ENCODE measurements at places on chromosomes 16 and 17.
A peak's percentile ranks its signal among the peaks of the same experiment; 100 is the strongest.

- no peak for DNase-seq
These were observed 13.8 kb upstream of the TCF25 start for GRCh38 chr16:89859615-89860007.

- DNase-seq, result no peak
These were observed 56.9 kb downstream of the CYB5D2 start for GRCh38 chr17:4199818-4200402.

DNA sequence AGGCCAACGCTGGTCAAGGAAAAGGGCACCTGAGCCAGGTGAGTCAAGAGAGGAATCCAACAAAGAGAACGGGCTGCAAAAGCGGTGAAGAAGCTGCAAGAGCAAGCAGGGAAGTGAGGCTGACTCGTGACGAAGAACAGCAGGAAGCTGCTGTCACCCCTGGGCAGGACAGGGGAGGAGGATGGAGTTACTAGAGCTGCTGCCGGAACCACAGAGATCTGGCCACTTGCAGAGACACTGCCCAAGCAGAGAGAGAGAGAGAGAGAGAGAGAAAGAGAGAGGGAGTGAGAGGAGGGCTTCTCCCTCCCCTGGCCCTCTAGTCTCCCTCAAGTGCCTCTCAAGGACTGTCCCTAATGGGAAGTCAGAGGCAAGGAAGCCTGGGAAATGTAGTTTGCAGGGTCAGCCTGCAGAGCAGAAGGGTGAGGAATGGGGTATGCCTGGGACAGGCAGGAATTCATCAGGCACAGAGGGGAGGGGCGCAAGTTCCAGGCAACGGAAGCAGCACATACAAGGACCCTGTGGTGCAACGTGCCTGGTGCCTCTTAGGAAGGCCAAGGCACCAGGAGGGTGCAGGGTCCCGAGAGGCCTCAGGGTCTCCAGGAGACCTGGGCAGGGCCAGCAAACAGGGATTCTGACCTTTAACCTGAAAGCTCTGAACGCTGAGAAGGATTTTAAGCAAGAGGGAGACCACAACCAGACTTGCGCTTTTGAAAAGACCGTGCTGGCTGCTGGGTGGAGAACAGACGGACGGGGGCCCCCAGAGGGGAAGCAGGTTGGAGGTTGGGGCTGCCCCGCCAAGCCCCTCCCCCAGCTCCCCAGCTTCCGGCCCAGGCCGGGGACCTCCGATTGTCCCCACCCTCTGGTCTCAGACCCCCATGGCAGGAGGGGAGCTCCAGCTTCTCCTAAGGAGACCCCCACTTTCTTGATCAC, 45.8 kb upstream of the CIBAR2 start:
- DNase-seq, result no peak

GRCh38 chr16:67277999-67278772, 1.1 kb upstream of the PLEKHG4 start:
- no peak for DNase-seq

- DNase-seq, result peak; percentile 32
These were observed 296.2 kb downstream of the SEC14L1 start for GRCh38 chr17:77437017-77437416.

- DNase-seq, result no peak
These were observed 127.0 kb downstream of the ABCC6 start for GRCh38 chr16:16096121-16096857.

DNA sequence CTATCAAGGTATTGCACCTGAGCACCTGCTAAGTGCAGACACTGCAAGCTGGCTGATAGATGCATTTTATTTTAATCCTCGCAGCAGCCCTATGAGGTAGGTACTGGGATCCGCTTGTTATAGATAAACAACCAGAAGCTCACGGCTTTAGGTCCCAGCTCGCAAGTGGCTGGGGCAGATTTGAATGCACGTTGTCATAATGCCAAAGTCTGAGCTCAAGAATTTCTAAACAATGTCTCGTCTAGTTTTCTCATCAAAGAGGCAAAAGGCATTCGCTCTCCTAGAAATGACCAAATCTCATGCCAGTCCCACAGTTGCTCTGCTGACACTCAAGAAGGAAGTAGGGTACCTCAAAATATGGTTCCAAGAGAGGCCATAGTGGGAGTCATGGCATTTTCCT, 20.5 kb downstream of the SOX9 start:
- DNase-seq, result no peak

DNA sequence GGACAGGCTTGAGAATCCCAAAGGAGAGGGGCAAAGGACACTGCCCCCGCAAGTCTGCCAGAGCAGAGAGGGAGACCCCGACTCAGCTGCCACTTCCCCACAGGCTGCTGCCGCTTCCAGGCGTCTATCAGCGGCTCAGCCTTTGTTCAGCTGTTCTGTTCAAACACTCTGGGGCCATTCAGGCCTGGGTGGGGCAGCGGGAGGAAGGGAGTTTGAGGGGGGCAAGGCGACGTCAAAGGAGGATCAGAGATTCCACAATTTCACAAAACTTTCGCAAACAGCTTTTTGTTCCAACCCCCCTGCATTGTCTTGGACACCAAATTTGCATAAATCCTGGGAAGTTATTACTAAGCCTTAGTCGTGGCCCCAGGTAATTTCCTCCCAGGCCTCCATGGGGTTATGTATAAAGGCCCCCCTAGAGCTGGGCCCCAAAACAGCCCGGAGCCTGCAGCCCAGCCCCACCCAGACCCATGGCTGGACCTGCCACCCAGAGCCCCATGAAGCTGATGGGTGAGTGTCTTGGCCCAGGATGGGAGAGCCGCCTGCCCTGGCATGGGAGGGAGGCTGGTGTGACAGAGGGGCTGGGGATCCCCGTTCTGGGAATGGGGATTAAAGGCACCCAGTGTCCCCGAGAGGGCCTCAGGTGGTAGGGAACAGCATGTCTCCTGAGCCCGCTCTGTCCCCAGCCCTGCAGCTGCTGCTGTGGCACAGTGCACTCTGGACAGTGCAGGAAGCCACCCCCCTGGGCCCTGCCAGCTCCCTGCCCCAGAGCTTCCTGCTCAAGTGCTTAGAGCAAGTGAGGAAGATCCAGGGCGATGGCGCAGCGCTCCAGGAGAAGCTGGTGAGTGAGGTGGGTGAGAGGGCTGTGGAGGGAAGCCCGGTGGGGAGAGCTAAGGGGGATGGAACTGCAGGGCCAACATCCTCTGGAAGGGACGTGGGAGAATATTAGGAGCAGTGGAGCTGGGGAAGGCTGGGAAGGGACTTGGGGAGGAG, at the start of gene CSF3:
CSF3 (plus strand) TSS at position 436 of the 993 bp plus-strand sequence; CDS start at position 471, 35 bp downstream.
- DNase-seq, result no peak

DNA sequence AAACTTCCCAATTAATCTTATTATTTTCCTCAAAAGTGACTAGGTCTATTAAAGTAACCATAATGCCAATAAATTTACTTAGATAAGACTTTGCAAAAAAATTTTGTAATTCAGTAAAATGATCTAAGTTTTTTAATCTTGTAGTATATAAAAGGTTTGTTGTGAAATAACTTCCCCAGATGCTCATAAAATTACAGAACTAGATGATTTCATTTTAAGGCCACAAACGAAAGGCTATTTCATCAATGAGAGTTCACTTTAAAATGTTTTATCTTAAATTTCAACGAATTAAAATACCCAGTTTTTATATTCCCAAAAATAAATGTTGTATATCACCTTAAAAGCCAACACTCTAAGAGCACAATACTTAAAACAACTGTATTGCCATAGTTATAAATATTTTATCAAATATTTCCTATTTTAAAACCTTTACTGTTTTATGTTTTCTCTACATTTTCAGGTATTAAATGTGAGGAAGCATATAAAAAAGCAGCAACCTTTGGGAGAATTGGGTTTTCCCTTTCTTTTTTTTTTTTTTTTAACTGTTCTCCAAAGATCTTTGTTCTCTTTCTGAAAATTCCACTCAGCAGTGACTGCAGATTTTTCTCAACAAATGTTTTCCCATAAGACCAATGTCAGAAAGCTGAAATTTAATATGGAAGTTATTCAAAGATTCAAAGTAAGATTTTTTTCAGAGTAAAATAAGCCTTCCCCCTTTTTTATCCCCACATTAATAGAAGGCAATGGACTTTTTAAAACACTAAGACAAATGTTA, 169.9 kb downstream of the CYB561 start:
- DNase-seq, result no peak

DNA sequence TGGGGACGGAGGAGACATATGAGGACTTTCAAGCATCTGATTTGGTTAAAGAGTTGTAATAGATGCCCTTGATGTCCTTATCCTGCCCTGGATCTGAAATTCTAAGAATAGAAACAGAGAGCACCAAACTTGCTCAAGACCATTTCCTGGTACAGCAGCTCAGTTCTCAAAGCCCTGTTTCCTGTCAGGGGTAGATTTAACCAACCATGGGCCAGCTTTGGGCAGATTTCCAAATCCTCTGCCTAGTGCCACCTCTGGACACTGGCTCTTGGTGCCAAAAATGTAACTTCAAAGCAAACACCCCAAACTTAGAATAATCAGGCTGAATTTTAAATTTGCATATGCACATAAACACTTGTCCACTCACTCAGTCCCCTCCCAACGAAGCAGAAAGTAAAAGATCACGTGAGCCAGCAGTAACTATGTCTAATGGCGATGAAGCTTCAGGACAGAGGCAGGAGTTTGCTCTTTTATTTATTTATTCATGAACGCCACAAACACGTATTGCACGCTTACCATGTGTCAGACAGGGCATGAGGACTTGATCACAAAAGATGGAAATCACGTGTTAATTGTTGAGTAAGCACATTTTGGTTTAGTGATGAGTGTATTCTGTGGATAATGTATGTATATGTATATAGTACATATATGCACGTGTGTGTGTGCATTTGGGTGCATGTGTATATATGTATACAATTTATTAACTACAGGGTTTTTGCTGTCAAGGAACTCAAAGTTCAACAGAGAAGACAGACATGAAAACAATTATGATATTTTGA, 23.1 kb upstream of the SDK2 start:
- no peak for DNase-seq

DNA sequence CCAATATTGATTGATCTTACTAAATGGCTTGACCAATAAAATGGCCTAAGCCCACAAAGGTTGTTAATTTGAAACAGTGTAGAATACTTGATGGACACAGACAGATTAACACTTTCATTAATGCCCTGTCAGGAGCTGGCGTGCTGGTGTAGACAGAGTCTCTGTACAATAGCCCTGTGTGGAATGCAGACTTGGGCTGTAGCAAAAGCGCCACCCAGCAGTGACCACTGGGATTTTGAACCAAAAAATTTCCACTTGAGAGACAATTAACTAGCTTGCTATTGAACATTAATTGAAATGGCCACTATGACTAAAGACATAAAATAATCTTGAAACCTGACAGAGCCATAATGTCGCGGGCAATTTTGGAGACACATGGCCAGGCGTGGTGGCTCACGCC, 19.7 kb upstream of the GUCY2D start:
- no peak for DNase-seq

- no peak for DNase-seq
These were observed 5.6 kb upstream of the TMEM88 start for GRCh38 chr17:7849130-7849750.

DNA sequence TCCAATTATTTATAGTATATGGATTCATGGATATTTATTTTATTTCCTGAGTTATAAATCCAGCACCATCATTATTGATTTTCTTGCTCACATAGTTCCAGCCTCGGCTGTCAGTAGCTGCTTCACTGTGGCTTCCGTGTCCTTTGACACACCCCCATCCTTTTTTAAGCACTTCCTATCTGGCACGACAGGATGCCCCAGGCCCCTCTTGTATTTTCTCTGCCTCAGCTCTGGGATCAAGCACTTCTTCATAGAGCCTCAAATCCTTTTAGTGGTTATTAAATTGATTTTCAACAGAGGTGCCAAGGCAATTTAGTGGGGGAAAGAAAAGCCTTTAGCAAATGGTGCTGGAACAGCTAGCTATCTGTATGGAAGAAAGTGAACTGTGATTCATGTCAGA, 59.8 kb downstream of the GAN start:
- DNase-seq, result no peak

GRCh38 chr17:50181144-50181543, 15.3 kb downstream of the SGCA start:
- DNase-seq, result peak; percentile 30

GRCh38 chr17:18246109-18246725, 12.3 kb downstream of the FLII start:
- no peak for DNase-seq

GRCh38 chr16:56193951-56194726, 2.9 kb downstream of the GNAO1 start:
- peak; percentile 87 for DNase-seq

- DNase-seq, result no peak
These were observed 17.9 kb upstream of the GPT2 start for GRCh38 chr16:46866286-46866685.

GRCh38 chr16:86566601-86566965, at the start of gene FOXC2:
TSS of gene FOXC2 (plus strand) at chr16:86566829. CDS start at chr16:86567336, 507 bp downstream.
- no peak for DNase-seq

DNA sequence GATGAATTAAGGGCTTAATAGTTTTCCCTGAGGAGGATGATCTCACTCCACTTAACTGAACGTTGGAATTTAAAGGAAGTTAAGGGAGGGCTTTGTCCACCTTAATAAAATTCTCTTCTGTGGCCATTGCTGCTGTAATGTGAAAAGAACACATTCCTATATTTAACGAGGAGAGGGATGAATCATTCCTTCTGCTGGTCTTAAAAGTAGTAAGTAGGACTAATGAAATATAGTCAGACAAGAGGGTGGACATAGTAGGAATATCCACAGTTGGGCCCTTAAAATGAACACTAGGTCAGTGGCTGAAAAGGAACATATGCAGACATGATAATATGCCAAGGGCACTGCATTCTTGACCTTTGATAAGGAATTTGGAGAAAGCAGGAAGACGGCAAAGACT, 405.6 kb downstream of the PMP22 start:
- no peak for DNase-seq

GRCh38 chr16:86984991-86985647, 332.1 kb downstream of the C16orf95 start:
- DNase-seq, result no peak

DNA sequence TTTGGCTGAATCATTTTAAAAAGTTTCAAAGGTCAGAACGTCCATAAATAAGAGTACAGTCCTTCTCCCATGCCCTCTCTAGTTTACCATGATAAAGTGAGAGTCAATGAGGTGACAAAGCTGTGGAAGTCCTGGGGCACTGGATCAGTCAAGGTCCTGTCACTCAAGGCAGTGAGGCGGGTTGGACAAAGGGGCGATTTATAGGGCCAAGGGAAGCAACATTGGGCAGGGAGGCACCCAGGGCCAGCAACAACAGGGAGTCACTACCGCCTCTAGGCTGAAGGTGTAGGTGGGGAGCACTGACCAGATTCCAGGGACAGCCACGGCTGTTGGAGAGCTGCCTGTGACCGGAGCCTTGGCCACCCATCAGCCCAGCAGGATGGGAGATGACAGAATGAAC, 28.6 kb upstream of the DYNLL2 start:
- no peak for DNase-seq

GRCh38 chr16:70661534-70661917, 15.2 kb downstream of the IL34 start:
- no peak for DNase-seq

DNA sequence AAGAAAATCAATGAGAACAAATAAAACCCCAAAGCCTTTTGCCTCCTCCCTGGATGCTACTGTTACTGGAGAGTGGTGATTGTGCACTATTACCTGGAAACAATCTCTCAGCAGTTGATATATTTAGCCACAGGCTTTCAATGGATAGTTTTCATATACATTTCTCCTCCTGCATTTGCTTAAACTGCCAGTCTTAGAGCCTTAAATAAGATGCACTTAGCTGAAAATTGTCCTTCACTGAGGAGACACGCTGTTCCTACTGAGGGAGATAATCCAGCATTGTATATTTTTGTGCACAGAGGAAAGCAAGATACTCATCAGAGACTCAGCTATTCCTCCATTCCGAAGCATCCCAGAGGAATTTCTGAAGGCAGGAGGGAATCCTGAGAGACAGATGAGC, 520.2 kb upstream of the C16orf82 start:
- DNase-seq, result no peak

- DNase-seq, result no peak
These were observed 745 bp downstream of the PAM16 start for GRCh38 chr16:4350365-4350786.

All from substantia nigra (tissue), 51 donors.